ENCODE measurements at places on chromosomes 13 and 19.

- DNase-seq = peak; percentile 32
Measured at GRCh38 chr19:29636553-29637360, 28.5 kb upstream of the PLEKHF1 start.

- DNase-seq = no peak
Measured at GRCh38 chr19:15424121-15424520, 5.3 kb upstream of the AKAP8L start.

DNA sequence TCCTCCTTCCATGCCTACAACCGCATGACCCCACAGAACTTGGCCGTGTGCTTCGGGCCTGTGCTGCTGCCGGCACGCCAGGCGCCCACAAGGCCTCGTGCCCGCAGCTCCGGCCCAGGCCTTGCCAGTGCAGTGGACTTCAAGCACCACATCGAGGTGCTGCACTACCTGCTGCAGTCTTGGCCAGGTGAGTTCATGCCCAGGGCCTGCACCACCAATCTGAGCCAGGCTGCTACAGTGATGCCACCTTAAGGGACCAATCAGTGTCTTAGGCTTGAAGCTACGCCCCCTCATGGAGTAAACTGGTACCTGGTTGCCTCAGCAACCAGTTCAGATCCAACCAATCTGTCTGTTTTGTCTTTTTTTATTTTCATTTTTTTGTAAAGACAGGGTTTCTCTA is 5.2 kb downstream of the SYDE1 start:
- DNase-seq = no peak

- no peak for DNase-seq
Measured at GRCh38 chr13:39455521-39456175, 147.3 kb downstream of the LHFPL6 start.

- DNase-seq = no peak
Measured at GRCh38 chr19:32387701-32388392, 17.7 kb upstream of the DPY19L3 start.

GRCh38 chr13:58313219-58313618 is 681.7 kb downstream of the PCDH17 start:
- no peak for DNase-seq

DNA sequence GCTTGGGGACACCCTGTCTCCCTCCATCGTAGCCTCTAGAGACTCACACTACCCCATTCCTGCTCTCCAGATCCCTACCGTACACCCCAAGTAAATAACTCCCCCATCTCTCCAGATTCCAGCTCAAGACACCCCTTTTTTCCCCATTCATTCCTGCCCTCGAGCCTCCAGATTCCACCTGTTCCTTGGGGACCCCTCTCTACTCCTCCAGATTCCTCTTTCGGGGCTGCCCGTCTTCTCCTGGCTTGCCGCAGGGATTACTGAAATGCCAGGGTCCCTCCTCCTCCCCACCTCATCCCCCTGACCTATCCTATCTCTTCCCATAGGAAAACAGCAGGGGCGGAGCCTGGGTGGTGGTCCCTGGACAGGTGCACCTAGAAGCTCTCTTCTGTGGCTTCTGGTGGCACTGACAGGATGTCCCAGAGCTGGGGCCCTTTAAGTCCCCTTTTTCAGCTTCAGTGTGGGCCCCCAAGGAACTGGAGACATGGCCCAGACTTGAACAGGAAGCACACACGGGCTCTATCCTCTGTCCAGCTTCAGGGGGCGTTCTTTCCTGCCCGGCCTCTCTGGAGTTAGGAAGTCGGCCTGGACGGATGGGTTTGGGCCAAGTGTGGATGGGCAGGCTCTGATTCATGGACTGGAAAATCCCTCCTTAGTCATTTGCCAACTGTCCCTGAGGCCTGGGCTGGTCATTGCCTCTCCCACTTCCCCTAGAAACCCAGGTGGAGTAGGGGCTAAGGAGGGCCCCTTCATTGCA is 1.2 kb downstream of the ZSWIM4 start:
- peak; percentile 24 for DNase-seq

DNA sequence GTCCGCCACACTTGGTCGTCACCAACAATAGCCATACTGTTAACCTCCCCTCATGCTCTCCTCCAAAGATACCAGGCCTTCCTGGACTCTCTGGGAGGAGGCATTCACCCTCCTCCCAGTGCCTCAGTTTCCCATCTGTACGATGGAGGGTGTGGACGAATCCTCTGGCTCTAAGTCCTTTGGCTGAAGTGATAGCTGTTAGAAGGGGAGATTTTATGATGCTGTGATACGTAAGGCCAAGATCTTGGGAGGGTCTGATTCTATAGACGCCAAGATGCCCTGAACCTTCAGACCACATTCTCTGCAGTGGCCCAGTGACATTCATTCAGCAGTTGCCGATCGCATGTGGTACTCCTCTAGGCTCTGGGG is 14.8 kb upstream of the NOP53 start:
- no peak for DNase-seq

- no peak for DNase-seq
Measured at GRCh38 chr13:44417876-44418275, 44.3 kb downstream of the SERP2 start.

DNA sequence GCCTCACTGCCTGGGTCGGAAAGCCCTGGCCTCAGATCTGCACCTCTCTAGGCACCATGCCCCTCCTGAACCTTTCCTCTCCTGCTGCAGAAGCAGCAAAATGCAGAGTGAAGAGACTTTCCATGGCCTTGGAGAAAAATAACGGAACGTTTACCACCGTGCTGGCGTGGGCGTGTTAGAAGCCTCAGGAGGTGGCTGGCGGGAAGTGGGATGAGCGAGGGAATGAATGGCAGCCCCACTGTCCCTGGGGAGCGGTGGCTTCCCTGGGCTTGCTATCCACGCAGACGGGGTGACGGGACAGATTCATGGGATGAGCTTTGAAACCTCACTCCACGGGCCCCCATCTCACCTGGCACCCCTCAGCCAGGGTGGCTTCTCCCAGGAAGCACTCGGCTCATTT is 4.3 kb downstream of the TEX29 start:
- no peak for DNase-seq

DNA sequence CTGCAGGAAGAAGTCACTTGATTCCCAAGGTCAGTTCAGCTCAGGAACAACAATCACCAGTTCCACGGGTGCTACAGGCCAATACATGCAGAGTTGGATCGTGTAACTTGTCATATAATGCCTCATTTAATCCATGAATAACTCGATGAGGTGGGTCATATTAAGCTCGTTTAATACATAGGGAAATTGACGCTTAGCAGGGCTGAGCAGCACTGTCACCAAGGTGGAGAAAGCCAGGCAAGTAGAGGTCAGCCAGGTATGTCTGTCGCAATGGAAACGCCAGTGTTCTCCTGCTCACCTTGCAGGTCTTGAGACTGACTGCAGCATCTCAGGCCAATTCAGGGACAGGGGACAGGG is 52.3 kb downstream of the CCDC70 start:
- DNase-seq = no peak

GRCh38 chr19:46818812-46819211 is 30.4 kb upstream of the SLC1A5 start:
- DNase-seq = no peak

DNA sequence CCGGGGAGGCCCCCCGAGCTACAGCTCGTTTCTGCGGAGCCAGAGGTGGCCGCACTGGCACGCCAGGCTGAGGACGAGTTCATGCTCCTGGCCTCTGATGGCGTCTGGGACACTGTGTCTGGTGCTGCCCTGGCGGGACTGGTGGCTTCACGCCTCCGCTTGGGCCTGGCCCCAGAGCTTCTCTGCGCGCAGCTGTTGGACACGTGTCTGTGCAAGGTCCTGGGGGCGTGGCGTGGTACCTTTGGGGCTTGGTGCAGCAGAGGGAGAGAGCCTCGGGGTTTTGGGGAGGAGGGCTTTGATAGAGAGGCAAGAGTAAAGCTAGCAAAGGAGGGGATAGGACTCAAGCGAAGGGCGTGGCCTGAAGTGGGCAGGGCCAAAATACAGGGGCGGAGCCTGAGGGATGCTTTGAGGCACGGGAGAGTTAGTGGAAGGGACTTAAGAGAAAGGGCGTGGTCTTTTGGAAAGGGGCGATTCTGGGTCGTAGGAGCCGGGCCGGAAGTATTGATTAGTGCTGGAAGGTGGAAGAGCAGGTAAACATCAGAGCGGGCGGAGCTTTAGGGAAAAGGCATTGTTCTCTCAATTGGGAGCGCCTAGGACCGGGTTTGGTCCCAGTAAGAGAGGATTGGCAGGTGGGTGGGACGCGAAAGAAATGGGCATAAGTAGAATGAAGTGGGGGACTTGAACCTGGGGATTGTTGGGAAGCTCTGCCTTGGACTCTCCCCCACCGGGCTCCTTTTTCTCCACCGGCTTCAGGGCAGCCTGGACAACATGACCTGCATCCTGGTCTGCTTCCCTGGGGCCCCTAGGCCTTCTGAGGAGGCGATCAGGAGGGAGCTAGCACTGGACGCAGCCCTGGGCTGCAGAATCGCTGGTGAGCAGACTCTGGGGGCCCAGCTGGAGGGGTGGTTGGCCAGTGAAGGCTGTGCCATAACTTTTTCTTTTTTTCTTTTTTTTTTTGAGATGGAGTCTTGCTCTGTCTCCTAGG is 1.2 kb downstream of the PPM1N start:
- peak; percentile 55 for DNase-seq

GRCh38 chr13:105395041-105395440 is 1140.4 kb downstream of the EFNB2 start:
- no peak for DNase-seq
